ENCODE measurements at places on chromosomes 11 and 22.

GRCh38 chr11:7759010-7759409 lies 37.7 kb downstream of the OR5P2 start:
- DNase-seq, result no peak

DNA sequence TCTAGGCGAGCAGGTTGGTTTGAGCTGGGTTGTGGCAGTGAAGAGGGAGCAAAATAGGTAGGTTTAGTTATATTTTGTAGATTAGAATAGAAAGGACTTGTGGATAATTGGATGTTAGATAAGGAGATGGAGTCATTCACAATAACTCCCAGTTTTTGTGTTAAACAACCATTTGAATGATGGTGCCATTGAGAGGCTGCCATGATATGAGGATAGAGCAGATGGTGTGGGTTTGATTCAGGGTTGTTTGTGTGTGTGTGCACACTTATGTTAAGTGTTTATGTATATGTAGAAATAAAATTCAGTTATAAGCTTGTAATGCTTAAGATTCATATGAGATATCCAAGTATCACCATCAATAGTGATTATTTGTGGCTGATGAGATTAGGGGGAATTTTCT lies 166.6 kb downstream of the NXPE2 start:
- DNase-seq, result no peak

- no peak for DNase-seq
These were observed 7.4 kb upstream of the BIRC3 start for GRCh38 chr11:102309621-102310541.

DNA sequence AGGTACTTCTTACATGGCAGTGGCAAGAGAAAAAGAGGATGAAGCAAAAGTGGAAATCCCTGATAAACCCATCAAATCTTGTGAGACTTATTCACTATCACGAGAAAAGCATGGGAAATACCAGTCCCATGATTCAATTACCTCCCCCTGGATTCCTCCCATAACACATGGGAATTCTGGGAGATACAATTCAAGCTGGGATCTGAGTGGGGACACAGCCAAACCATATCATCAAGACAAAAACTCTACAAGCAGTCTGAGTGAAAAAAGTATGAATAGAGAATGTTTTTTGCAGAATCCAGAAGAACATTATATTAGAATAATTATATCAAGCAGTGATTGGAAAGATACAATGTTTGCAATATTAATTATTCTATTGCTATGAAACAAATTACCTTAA lies 893.7 kb downstream of the FAM181B start:
- no peak for DNase-seq

- DNase-seq, result no peak
These were observed 8.7 kb upstream of the KCNJ5 start for GRCh38 chr11:128882451-128882850.

DNA sequence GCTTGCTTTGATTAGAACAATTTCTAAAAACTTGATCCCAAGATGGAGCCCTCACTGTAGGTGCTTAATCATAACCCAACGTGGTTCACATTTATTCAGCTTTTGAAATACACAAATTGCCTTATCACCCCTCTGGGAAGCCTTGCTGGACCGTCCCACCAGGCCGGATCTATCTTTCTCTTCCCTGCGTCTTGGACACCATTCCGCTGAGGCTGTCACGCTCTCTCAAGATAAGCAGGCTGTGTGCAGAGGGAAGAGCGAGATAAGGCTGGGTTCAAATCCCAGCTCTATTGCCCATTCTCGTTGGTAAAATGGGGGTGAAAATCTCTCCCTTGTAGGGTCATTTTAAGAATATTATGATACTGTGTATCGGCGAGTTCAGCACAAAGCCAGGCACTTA lies 20.5 kb upstream of the TP53I11 start:
- no peak for DNase-seq

DNA sequence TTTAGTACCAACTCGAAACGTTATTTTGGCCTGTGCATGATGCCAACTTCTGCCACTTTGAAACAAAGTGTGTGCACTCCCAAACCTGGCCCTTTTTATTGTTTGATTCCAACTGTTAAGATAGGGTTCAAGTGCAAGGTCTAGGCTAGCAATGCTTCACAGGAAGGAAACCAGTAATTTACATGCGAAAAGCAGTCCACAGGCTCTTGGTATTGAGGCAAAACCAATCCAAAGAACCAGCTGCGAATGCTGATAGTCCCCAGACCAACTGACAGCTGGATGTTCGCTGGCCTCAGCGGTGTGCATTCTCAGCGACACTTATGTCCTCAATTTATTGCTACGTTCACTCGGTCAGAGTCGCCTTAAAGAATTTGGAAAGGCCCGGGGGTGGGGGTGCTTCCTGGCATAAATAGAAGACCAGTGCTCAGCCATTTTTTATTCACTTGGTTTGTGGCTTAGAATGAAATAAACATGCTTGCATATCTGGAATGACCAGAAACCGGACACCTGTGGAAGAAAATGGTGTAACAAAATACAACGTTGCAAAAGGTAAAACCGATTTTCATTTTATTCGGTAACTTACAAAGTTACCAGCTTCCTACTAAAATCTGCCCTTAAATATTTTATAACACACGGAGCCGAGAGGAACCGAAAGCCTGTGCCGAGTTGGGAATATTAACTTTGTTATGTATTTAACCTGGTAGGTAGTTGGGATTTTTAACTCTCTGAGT lies 1.6 kb downstream of the CPT1A start:
- DNase-seq, result peak; percentile 55

DNA sequence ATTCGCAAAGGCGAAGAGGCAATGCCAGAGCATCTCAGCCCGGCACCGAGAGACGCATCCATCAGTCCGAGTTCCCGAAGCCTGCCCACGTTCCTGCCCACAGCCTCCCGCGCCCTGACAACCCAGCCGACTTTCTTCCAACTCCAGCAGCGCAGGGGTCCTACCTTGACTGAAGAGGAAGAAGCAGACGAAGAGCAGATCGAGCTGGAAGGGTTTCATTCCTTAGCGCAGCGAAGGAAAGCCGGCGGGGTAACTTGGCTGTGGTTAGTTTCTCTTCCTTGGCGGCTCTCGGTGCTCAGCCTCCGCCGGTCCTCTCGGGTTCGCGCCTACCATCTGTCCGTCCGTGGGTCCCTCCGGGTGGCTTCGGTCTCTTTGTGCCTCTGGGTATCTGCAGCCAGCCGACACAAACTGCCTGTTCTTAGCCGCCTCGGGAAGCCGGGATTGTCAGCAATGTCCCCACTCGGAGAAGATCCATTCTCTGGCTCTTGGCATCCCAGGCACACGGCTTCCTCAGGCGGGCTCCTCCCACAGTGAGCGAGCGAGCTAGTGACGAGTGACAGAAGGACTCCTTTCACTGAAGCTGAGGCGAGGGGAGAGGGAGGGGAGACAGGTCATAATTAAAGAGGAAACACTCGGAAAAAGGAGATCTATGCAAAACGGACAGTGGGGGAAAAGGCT lies at the start of gene KIRREL3:
Gene KIRREL3, minus strand, starts transcription at position 480 of the 678 bp plus-strand sequence.
- DNase-seq, result peak; percentile 15

GRCh38 chr11:1540074-1540473 lies 32.0 kb downstream of the DUSP8 start:
- no peak for DNase-seq

GRCh38 chr11:86119077-86119476 lies 50.2 kb upstream of the PICALM start:
- no peak for DNase-seq

- DNase-seq, result no peak
These were observed 93.3 kb downstream of the ZBTB16 start for GRCh38 chr11:114152785-114153184.

DNA sequence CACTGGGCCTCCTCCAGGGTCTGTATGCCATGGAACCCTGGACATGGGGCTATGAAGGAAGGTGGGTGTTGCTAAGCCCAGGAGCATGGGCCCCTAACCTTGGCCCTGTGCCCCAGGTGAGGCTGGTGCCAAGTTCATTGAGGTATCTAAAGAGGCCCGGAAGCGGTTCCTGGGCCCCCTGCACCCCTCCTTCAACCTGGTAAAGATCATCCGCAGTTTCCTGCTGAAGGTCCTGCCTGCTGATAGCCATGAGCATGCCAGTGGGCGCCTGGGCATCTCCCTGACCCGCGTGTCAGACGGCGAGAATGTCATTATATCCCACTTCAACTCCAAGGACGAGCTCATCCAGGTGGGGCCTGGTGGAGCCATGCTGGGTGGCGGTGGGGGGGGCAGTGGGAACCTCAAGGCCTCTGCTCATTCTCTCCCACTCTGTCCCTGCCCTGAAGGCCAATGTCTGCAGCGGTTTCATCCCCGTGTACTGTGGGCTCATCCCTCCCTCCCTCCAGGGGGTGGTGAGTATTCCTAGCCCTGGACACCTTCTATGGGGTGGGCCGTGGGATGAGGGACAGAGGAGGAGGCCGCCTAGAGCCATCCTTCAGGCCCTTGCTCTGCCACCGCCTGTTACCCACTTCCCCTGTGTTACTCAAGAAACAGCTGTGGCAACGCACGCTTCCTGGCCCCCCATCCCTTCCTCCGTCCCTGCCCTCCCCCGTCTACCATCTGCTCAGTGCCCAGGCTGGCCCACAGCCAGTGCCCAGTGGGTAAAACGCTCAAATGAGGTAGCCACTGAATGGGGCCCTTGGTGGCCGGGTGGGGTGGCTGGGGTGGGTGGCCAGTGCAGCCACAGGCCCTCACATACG lies 3.0 kb downstream of the PNPLA2 start:
- no peak for DNase-seq

- no peak for DNase-seq
These were observed at the start of gene CDHR5 for GRCh38 chr11:624705-625635. Gene CDHR5, minus strand, starts transcription at chr11:624955. Its CDS starts 53 bp downstream, at chr11:624902.

- no peak for DNase-seq
These were observed 23.8 kb downstream of the MYBPC3 start for GRCh38 chr11:47328449-47329390.

DNA sequence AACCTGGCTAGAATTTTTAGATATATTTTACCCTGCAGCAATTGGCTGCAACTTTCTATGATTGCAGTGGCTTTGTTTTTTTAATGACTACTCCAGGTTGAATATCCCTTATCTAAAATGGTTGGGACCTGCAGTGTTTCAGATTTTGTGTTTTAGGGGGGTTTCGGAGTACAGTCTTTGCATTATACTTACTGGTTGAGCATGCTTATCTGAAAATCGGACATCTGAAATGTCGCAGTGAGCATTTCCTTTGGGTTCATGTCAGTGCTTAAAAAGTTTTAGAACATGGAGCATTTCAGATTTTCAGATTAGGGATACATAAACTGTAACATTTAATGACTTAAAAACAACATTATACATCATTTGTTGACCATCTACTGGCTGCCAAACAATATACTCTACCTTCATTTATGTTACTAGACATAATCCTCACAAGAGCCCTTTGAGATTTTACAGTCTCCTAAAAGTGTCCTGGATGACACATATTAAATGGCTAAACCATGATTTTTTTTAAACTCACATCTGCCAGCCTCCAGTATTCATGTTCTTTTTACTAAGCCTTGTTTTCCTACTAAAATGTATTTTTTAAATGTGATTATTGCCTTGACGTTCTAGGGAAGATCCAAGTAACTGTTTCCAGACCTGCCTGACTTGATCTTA lies 66.3 kb downstream of the PRMT3 start:
- no peak for DNase-seq

DNA sequence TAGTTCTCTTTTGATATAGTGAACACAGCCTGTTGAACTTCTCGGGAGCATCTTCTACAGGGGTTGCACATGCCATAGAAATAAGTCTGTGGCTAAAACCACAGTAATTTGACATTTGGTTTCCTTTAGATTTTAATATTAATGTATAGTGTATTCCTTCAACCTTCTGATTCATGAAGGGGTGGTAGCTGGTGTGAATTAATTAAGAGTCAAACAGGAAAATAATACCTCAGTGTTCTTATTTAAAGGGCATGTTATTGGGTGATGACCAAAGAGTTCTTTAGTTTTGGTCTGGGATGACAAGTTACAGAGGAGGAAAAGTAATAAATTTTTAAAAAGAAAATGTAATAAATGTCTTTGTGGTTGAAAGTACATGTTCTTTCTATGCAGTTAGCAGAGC lies 86.8 kb downstream of the PDHX start:
- DNase-seq, result no peak

GRCh38 chr22:26471522-26471921 lies 12.1 kb downstream of the HPS4 start:
- DNase-seq, result peak; percentile 92

DNA sequence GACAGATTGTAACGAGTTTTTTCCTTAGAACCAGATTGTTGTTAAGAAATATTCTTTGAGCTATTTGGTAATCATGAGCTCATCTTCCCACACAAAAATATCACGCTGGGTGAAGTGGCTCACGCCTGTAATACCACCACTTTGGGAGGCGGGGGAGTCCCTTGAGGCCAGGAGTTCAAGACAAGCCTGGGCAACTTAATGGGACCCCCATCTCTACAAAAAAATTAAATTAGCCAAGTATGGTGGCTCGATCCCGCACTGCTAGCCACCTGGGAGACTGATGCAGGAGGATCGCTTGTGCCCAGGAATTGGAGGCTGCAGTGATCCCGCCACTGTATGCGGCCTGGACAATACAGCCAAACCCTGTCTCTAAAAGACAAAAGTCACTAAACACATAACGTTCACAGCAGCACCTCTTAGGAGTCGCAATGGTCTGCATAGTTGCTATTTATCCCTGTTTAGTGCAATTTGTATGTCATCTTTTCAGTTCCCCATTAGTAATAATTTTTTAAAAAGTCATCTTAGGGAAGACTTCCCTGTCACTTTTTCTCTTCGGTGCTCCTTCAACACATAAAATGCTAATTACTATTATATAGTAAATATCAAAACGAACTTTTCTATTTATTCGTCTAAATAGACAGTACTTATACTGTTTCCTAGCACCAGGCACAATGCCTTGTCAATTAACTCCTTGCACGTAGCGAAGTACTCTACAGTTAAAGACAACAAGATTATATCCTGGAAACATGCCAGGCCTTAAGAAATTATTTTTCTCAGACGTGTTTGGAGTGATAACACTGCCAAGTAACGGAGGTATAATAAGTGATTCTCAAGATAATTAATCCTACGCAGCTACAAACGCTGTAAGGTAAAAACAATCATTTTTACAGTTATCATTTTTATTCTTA lies 1.1 kb downstream of the ST13 start:
- DNase-seq, result no peak

GRCh38 chr22:41429232-41429950 lies 17.2 kb downstream of the TOB2 start:
- DNase-seq, result no peak

DNA sequence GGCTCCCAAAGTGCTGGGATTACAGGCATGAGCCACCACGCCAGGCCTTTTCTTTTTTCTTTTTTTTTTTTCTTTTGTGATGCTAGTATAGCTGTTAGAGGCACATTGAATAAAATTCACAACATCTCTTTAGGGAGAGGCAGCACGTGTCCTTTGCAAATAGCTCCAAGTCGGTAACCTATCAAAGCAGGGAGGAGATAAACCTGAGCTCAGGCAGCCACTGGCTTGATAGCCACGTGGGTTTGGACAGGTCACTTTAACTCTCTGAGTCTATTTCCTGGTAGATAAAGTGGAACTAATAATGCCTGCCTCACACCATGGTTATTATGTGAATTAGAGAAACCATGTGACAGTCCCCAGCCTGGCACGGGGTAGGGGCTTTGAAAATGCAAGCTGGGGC lies 43.1 kb upstream of the ATXN10 start:
- DNase-seq, result no peak
